Inflammatory macrophage treated with lipopolysaccharide for 4 hours (primary cell): ENCODE measurements at places on chromosomes 6 and 20.
A peak's percentile ranks its signal among the peaks of the same experiment; 100 is the strongest.

DNA sequence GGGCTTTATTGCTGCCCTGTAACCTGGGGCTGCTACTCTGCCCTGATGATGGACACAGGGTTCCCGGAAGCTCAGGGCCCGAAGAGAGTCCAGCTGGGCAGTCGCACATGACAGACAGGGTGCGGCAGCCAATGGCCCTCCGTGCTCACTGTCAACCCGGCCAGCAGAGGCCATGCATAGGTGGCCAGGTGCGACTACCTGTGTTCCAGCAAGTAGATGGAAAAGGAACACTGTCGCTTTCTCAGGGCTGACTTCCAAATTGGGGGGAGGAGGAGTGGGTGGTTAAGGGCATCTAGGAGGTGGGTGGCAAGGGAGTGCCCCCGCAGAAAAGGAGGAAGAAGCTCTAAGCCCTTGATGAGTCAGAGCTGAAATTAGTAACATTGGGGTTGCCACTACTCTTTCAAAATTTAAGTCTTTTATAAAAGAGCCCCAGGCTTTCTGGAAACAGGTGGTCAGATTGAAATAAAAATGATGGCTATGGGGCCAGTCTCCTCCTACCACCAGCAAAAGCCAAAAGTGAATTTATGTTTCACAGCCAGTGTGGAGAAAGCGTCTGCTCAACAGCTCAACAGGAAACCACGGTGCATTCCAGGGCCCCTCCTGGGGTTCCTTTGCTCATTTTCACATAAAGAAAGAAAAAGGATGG lies 2.3 kb upstream of the RAMACL start:
- DNase-seq: peak; percentile 74

GRCh38 chr6:7134999-7135745 lies 27.4 kb downstream of the RREB1 start:
- DNase-seq: no peak

DNA sequence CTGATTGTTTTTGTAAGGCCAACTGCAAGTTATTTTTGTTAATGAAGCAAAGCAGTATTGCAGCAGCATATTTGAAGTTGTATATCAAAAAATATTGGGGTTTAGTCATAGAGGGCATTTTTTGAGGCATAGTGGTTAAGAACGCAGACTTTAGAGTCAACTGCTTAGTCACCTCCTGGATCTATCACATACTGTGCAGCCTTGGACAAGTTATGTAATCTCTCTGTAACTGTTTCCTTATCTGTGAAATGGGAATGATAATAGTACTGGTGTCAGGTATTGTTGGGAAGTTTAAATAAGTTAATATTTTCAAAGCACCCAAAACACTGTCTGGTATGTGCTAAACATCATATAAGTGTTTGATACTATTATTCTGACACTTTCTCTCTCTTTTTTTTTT lies 27.2 kb upstream of the EFHC1 start:
- DNase-seq: peak; percentile 30

DNA sequence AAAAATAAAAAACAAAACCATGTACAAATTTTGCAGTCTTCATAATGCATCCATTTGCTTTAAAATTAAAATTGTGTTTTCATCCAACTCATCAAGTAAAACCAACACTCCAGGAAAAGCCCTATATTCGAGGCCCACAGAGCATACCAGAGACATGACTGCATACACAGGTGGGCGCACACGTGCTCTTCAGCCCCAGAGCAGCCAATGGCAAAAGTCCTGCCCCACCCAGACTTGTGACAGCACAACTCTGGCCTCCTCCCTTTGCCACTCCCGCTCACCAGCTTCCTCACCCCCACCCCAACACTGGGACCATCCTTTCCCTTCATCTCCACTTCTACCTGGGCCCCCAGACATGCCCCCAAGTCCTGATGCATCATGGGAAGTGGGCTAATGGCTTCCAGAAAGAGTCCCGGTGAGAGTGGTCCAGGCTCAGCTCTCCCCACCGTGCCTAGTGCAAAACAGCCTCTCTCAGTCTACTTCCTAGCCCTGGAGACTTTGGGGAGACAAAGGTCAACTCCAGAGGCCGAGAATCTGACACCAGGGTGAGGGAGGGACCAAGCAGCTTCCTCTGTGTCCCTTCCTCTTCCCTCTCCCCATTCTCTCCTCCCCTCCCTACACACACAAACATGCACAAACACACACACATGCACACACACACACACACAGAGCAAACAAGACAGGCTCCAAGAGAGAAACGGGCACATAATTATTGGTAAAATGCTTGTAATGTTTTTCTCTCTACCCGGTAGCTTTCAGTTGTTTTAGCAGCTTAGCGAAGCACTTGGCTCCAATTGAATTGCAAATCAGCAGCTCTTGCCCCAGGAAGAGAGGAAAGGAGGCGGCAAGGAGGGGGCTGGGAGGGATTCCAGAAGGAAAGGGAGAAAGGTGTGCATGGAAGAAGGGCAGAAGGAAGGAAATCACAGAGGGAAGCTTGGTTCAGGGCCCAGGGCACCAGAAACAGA lies 14.3 kb downstream of the GRM4 start:
- DNase-seq: no peak

DNA sequence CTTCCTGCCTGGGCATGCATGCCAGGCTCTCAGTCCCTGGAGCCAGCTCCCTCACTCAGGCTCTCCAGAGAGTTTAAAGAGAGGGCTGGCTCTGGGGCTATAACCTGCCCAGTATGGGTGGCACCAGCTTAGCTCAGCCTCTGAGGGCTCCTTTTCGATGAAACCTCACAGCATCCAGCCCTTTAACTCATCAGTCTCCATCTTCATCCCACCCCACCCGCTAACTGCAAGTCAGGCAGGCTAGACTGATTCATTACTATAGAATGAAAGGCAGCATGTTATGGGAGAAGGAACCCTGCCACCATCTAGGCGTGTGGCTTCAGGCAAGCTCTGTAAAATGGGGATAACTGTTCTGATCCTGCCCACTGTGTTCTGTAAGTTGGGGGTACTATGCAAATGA lies 53.5 kb downstream of the RAB44 start:
- DNase-seq: no peak

GRCh38 chr20:40606237-40606636 lies 82.8 kb downstream of the MAFB start:
- DNase-seq: no peak

GRCh38 chr6:161618831-161619454 lies 345.1 kb upstream of the AGPAT4 start:
- no peak for DNase-seq

GRCh38 chr6:34638834-34639736 lies 57.5 kb downstream of the ILRUN start:
- peak; percentile 7 for DNase-seq

DNA sequence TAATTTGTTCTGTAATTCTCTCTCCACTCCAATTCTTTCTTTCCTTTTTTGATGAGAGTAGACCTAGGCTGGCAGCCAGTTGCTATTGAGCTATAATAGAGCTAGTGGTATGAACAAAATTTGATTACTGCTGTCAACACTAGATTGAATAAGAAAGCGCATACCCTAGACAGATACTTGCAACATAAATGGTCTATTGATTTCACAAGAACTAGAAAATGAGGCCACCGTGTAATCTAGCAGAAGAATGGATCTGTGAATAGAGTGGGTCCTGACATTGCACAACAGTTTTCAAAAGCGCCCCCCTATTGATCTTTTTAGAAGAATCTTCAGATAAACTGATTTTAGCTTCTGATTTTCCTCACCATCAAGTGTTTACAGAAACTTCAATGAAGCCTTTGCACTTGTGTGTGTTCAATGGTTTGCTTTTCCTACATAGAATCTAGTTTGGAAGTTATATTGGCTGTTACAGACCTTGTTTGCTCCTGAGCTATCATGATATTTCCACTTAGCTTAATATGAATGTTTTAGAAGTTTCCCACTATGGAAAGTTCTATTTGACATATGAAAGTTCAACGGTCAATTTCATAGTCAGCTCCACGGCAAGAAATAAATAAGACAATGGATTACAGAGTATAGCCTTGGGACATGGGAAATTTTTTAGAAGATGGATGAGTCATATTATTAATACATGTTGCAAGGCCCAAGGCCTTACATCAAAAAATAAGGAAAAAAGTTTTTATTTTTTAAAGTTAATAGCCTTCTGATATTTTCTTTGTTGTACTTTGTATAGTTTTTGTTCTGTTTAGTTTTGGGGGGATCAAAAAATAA lies 55.6 kb downstream of the UTRN start:
- peak; percentile 48 for DNase-seq
